ENCODE measurements at places on chromosomes 1 and 21.

DNA sequence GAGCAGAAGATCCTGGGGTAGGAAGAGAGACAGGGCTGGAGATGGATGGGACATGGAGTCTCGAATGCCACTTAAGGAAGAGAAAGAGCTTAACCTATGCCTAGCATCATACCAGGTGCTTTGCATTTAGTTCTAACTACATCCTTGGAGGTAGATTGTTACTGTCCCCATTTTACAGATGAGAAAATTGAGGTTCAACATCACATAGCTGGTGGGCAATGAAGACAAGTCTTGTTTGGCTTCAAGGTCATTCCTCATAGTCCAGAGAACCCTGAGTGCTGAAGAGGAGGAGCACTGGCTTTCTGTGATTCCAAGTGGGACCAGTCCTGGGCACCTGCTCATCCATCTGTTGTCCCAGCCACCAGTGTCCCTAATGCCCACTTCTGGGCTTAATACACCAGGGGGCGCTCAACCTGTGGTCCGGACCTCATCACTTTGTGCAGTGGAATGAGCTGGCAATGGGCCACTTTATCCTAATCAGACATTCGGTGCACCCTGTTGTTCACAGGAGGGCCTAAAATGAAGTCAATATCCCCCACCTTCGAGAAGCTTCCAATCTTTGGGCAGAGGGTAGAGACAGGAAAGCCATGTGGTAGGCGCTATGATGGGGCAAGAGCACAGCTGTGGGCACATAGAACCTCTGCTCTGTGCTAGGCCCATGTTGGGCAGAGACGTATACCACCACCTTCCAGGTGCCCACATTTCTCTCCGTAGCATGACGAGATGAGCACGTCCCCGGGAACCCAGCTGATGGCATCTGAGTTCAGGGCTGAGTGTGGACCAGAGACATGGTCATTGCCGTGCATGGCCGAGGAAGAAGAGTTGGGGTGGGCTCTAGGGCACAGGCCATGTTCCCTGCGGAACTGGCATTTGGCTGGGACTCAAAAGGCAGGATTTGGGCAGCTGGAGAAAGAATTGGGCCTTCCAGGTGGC is 9.2 kb downstream of the RPS6KA1 start:
- peak; percentile 55 for DNase-seq

DNA sequence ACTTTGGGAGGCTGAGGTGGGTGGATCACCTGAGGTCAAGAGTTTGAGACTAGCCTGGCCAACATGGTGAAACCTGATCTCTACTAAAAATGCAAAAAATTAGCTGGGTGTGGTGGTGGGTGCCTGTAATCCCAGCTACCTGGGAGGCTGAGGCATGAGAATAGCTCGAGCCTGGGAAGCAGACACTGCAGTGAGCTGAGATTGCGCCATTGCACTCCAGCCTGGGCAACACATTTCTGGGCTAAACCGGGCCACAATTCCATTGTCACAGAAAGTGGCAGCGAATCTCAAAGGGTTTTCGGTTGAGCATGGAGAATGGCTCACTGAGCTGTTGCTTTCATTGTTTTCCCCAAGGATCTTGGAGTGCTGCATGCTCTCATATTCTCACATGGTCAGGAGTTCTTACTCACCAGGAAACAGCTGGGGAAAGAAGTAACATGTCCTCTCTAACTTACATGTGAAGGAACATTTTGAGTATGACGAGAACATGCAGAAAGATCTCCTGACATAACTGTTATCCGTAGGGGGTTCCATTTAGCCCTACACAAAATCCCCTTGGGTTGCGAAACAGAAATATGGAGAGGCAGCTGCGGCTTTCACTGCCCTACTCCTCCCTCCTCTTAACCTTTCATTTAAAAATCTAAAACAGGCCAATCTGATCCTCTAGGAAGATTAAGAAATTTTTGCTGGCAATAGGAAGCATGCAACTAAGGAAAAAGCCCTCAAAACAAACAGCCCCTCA is 341.1 kb downstream of the PCP4 start:
- DNase-seq = no peak

GRCh38 chr1:115282807-115283208 is 55.2 kb downstream of the NGF start:
- DNase-seq = no peak

DNA sequence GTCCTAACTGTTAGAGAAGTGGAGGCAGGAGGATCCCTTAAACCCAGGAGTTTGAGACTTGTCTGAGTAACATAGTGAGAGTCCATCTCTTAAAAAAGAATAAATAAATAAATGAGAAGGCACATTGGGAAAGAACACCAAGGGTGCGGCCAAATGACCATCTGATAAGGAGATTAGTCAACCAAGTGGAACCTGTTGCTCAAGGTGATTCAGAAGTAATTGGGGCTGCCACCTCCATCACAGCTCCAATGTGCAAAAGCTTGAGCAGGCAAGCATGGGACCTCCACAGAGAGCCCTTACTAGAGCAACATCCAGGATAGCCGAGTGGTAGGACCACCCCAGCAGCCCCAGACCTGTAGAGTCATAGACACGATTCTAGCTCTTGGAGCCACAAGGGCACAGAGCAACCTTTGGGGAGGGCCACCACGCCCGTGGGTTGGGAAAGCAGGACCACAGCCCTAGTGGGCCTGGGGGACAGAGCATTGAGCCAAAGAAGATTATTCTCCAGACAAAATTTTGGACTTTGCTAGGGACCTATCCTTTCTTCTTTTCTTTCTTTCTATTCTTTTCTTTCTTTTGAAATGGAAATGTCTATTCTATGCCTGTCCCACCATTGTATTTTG is 40.9 kb downstream of the KCNK1 start:
- DNase-seq = no peak

- DNase-seq = no peak
Observed at GRCh38 chr1:173093691-173094445, 43.1 kb upstream of the TNFSF18 start.

DNA sequence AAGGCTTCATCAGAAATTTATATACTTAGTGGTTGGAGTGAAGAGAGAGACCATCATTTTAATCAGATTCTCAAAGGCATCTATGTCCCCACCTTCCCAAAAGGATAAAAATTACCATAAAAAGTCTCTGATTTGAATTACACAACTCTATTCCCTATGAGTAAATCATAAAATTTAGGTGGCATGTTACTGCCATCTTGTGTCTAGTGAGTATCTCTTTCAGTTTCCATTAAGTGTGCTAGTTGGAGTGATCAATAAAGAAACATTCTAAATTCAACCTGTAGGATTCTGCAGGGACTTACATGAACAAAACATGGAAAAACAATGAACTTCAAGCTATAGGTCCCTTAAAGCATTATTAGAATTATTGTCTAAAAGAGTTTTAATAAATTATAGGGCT is 655.4 kb downstream of the LTN1 start:
- DNase-seq = peak; percentile 78

DNA sequence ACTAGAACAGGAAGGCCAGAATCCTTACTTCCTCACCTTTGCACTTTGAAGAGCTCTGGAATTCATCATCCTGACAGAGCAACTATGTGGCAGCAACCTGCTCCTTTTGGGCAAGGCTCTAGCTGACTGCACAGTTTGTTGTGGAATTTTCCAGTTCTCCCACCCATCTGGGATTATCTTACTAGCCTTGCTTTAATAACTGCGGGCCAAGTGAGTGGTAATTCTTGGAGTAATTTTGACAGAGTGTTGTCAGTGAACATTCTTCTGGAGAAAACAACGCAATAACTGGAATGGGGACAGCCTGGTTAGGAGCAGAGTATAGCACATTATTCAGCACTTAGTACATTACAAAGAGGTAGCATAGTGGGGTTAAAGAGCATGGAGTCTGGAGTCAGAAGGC is 75.3 kb downstream of the NTMT2 start:
- peak; percentile 59 for DNase-seq

DNA sequence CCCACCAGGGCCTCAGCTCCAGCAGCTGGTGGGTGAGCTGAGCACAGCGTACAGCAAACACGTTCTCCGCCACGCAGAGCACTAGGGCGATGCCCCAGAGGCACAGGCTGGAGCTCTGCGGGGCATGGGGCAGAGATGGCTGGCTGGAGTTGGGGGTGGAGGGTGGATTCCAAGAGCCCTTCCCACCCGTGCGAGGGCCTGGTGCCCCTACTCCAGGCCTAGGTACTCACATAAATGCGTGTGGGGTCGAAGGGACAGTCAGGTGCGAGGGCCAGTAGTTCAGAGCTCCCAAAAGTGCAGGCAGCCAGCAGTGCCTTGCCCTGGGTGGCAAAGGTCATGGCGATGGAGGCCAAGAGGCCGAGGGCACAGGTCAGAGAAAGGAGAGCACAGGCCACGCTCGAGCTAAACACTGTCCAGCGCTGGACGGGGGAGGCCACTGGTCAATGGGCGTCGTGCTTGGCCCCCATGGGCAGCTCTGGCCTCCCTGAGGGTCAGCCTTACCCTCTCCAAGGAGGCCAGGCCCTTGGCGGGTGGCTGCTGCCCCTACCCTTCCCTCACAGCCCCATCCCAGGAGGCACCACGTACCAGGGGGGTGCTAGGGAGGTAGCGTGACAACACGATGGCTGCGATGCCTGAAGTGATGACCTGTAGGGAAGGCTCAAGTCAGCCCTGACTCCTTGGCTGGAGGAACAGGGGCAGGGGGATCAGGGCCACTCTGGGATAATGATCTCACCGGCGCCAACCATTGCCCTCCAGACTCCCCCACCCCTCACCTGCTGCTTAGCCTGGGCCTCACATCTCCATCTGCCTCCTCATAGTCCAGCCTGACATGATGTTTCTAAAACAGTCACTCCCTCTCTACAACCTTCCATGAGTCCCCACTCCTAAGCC is 5.6 kb downstream of the TMEM54 start:
- no peak for DNase-seq

DNA sequence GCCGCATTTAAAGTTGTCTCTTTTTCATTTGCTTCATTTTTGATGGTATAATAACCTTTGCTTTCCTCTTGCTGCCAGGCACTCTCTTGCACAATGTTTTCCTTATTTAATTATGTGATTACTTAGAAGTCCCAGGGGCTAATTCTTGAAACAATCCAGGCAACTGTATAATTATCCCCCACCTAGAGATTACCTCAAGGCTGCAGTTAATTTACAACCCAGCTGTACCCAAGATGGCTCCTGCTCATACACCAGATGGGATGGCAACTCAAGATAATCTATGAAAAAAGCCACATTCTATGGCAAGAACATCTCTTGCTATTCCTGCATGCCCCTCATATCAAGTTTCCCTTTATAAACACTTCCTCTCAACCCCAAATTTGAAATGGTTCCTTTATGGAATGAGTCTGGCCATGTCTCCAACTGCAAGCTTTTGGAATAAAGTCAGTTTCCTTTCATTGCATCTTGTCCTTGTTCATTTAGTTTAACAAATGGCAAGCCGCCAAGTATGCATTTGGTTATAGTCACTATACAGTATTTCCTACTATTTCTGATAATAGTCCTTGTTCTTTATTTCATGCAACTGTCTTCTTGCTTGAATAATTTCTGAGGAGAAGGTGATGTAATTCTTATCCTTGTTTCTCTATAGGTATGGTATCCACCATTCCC is 1042.6 kb downstream of the PLA2G4A start:
- peak; percentile 0 for DNase-seq

DNA sequence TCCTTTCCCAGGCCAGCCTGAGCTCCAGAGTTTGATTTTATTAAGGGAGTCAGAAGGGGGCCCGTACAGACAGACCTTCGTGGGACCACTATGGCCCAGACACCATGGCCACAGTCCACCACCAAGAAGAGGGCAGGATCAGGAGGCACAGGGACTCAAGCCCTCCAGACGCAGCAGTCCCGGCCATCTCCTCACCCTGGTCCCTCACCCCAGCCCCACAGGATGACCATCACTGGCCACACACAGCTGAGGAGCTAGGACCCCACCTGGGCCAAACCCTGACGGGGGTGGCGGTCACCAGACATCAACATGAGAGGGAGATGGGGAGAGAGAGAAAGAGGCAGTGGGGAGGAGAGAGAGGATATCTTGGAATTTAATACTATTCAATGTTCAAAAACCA is 29.2 kb upstream of the AGPAT3 start:
- no peak for DNase-seq

GRCh38 chr1:200154069-200154767 is 126.7 kb downstream of the NR5A2 start:
- peak; percentile 14 for DNase-seq

GRCh38 chr1:84367219-84367618 is 31.1 kb upstream of the DNASE2B start:
- no peak for DNase-seq

DNA sequence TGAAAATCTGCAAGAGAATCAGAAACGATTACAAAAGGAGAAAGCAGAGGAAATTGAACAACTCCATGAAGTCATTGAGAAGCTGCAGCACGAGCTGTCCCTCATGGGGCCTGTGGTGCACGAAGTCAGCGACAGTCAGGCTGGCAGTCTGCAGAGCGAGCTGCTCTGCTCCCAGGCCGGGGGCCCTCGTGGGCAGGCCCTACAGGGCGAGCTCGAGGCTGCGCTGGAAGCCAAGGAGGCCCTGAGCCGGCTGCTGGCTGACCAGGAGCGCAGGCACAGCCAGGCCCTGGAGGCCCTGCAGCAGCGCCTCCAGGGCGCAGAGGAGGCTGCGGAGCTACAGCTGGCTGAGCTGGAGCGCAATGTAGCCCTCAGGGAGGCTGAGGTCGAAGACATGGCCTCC is 47.5 kb upstream of the DIP2A start:
- no peak for DNase-seq

DNA sequence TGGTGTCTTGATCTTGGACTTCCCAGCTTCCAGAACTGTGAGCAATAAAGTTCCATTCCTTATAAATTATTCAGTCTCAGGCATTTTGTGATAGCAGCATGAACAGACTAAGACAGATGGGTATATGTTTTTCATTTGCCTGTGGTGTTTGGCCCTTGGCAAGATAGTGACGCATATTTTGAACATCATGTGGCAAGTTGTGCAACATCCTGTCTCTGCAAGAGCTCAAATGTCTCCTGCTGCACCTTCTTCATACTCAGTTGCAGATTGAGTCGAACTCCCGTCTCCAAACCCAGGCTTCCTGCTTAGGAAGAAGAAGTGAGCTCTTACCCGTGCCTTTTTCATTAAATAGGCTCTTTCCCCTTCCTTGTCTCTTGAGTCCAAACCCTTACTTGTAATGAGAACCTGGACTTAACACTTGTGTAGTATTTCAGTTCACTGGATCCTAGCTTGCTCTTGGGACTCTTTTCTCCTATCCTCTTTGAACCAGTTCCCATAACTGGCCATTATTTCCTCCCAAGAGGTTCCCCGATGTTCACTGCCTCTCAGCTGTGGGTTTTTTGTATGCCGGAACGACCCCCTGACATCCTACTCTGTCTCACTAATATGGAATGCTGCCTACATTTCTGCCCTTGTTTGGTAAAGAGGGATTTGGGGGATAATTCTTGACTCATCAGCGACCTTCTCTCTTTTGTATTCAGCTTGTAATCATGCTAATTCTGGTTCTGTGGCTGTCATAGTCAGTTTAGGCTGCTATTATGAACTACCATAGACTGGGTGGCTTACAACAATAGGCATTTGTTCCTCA is 125.0 kb upstream of the KCNK2 start:
- DNase-seq = peak; percentile 100

- DNase-seq = no peak
Observed at GRCh38 chr1:99326215-99326949, 62.1 kb downstream of the PLPPR4 start.

GRCh38 chr1:109846162-109846561 is 64.5 kb upstream of the CSF1 start:
- no peak for DNase-seq

GRCh38 chr1:37556712-37557196 is at the start of gene DNALI1:
Gene DNALI1 (plus strand): TSS chr1:37556940. CDS start chr1:37556995, 55 bp downstream.
- peak; percentile 83 for DNase-seq

GRCh38 chr1:228434689-228435088 is 18.0 kb upstream of the TRIM17 start:
- no peak for DNase-seq

- no peak for DNase-seq
Observed at GRCh38 chr1:72648465-72648864, 366.1 kb upstream of the NEGR1 start.

Data from fibroblast of skin of right biceps (primary cell).